ENCODE measurements at places on chromosomes 6 and 20. TPM values are rescaled to one million over a fixed set of nuclear protein-coding genes. Genes with fewer than 3 reads are reported as not detected.

The TRIM15 gene
- total RNA-seq, result not detected

The SCGN gene
- total RNA-seq, result not detected

The ILRUN gene
- total RNA-seq, result 61.9 TPM

The IRAK1BP1 gene
- 3.1 TPM for total RNA-seq

The ANKRD66 gene
- total RNA-seq, result not detected

- H3K27ac ChIP-seq, result no peak overlapping the region
- H3K36me3 ChIP-seq, result no peaks in the 10 kb centered on the region
- no peaks in the 10 kb centered on the region for H3K27me3 ChIP-seq
- no peak for DNase-seq
- H3K4me1 ChIP-seq, result no peaks in the 10 kb centered on the region
Measured at GRCh38 chr20:52798124-52798523, 174.0 kb upstream of the TSHZ2 start.

DNA sequence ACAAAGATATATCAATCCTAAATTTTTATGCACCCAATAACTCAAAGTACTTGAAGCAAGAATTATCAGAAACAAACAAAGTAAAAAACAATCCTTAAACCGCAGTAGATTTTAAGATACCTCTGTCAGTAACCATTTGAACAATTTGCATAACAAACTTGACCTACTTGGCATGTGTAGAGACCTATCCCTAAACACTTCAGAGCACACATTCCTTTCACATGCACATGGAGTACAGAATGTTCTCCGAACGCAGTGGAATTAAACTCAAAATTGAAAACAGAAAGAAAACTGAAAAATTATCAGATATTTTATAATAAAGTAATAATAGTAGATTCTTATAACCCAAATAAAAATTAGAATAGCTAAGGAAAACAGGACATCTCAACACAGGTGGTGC is 162.6 kb upstream of the THBS2 start:
- H3K4me1 ChIP-seq, result no peaks in the 10 kb centered on the region
- DNase-seq, result no peak
- no peak overlapping the region for H3K4me3 ChIP-seq
- no peaks in the 10 kb centered on the region for H3K27me3 ChIP-seq
- no peaks in the 10 kb centered on the region for H3K36me3 ChIP-seq

- H3K27ac ChIP-seq, result no peak overlapping the region
- no peaks in the 10 kb centered on the region for H3K36me3 ChIP-seq
Measured at GRCh38 chr20:1308702-1309095, 20.2 kb downstream of the SDCBP2 start.

GRCh38 chr6:33748841-33749240 is 2.1 kb upstream of the IP6K3 start:
- no peak overlapping the region for H3K27ac ChIP-seq
- peaks cover 4% of the 10 kb centered on the region for H3K27me3 ChIP-seq
- H3K4me1 ChIP-seq, result no peaks in the 10 kb centered on the region
- H3K4me3 ChIP-seq, result no peak overlapping the region
- DNase-seq, result no peak

- peaks cover 7% of the 10 kb centered on the region for H3K4me1 ChIP-seq
- H3K27me3 ChIP-seq, result no peaks in the 10 kb centered on the region
- no peak overlapping the region for H3K27ac ChIP-seq
- DNase-seq, result no peak
Measured at GRCh38 chr6:151719070-151719469, 88.4 kb upstream of the ESR1 start.

DNA sequence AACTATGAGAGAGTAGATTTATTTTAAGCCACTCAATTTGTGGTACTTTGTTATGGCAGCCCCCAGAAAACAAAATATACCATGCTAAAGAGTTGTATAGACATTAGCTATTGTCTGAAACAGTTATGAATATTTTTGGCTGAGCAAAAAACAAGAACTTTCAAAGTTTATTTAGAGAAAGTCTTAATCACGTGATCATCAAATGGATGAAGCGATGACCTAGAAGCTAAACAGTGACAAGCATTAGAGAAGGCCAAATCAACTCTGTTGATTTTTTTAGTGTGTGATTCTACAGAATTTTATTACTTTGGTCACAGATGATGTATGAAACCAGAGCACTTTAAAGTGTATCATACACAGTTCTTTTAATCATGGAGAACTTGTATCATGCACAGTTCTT is 1247.9 kb upstream of the MAP3K7 start:
- DNase-seq, result no peak
- no peaks in the 10 kb centered on the region for H3K27me3 ChIP-seq
- no peaks in the 10 kb centered on the region for H3K4me1 ChIP-seq
- no peaks in the 10 kb centered on the region for H3K36me3 ChIP-seq
- no peak overlapping the region for H3K27ac ChIP-seq
- H3K4me3 ChIP-seq, result no peak overlapping the region

DNA sequence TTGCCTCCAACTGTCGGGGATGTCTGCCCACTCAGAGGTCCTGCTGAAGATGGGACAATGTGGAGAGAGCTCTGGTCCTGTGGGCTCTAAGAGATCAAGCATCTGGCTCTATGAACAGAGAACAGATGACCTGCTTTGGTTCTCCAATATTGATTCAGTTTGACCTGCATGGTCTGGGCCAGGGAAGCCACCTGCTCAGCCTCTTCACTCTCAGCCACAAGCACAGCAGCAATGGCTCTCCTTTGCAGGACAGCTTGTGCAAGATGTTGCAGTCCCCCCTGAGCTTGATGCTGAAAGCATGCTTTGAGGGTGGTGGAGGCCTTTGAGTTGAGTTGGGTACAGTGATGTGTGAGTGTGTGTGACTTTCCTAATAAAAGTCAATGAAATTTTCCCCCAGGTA is 18.6 kb upstream of the MCM3 start:
- H3K27ac ChIP-seq, result no peak overlapping the region
- no peaks in the 10 kb centered on the region for H3K27me3 ChIP-seq
- no peak for DNase-seq
- no peak overlapping the region for H3K4me3 ChIP-seq
- no peaks in the 10 kb centered on the region for H3K36me3 ChIP-seq
- peaks cover 50% of the 10 kb centered on the region for H3K4me1 ChIP-seq

DNA sequence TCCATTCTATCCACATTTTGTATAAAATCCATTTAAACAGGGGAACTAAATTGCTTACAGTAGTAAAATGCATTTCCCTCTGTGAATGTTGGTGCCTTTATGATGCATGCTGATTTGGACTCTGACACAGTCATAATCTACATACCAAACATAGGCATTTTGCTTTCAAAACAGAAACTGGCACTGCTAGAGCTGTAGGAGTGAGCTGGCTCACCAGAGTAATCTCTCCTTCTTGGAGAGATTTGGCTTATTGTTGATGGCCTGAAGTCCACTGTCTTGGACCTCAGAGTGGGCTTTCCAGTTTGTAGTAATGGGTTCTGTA is 363.2 kb upstream of the FLRT3 start:
- no peak overlapping the region for H3K27ac ChIP-seq
- H3K27me3 ChIP-seq, result no peaks in the 10 kb centered on the region
- DNase-seq, result no peak
- H3K4me1 ChIP-seq, result no peaks in the 10 kb centered on the region
- H3K4me3 ChIP-seq, result no peak overlapping the region

DNA sequence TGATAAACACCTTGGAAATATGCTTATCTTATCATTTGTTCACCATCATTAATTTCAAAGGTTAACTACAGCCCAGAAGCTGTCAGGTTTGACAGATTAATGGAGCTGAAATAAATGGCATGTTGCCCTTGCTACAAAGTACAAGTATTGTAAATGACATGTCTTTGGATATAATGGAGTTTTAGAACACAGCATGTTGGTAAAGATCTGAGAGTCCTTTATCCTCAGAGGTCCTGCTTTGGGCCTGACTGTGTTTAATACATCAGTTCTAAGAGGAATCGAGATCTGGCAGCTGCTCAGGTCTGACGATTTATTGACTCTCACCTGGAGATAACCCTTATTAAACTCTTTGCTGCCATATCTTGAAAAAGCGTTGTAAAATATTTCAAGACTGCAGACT is 222.7 kb upstream of the OPRM1 start:
- no peaks in the 10 kb centered on the region for H3K36me3 ChIP-seq
- no peaks in the 10 kb centered on the region for H3K4me1 ChIP-seq
- no peak overlapping the region for H3K4me3 ChIP-seq
- no peak overlapping the region for H3K27ac ChIP-seq
- no peaks in the 10 kb centered on the region for H3K27me3 ChIP-seq

- no peaks in the 10 kb centered on the region for H3K4me1 ChIP-seq
- no peaks in the 10 kb centered on the region for H3K27me3 ChIP-seq
- no peak overlapping the region for H3K27ac ChIP-seq
Measured at GRCh38 chr6:105894556-105894955, 191.6 kb upstream of the PRDM1 start.

DNA sequence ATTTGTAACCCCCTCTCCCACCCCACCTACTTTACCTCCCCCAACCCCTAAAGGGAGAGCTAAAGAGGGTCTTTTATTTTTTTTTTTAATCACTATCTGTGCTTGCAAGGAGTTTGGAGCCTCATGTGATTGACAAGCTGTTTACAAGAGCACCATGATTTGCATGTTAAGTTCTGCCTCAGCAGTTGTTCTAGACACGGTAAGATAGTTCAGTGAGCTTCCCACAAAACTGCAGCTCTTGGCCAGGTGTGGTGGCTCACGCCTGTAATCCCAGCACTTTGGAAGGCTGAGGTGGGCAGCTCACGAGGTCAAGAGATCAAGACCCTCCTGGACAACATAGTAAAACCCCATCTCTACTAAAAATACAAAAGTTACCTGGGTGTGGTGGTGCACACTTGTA is 5.0 kb upstream of the PXDC1 start:
- DNase-seq, result no peak
- no peaks in the 10 kb centered on the region for H3K4me1 ChIP-seq
- no peak overlapping the region for H3K4me3 ChIP-seq
- H3K36me3 ChIP-seq, result no peaks in the 10 kb centered on the region
- no peak overlapping the region for H3K27ac ChIP-seq

DNA sequence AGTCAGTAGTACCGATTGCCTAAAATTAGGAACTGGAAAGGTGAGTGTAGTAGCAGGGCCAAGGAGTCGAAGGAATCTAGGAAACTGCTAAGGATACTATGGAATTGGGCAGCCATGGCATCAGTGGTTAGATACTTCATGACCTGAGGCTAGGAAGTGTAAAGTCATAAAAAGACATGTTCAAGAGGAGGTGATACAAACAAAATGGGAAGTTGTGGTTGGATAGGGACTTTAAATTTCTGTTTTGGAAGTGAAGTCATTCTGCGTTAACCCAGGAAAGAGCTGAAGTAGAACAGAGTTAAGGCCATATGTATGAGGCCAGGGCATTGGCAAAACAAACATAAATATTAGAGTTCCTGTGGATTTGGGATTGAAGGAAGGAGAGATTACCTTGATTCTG is 88.6 kb upstream of the TMEM181 start:
- H3K27me3 ChIP-seq, result no peaks in the 10 kb centered on the region
- no peak for DNase-seq
- H3K4me1 ChIP-seq, result no peaks in the 10 kb centered on the region
- H3K27ac ChIP-seq, result no peak overlapping the region
- H3K4me3 ChIP-seq, result no peak overlapping the region
- H3K36me3 ChIP-seq, result no peaks in the 10 kb centered on the region
